ENCODE measurements at places on chromosomes 7 and 10.

DNA sequence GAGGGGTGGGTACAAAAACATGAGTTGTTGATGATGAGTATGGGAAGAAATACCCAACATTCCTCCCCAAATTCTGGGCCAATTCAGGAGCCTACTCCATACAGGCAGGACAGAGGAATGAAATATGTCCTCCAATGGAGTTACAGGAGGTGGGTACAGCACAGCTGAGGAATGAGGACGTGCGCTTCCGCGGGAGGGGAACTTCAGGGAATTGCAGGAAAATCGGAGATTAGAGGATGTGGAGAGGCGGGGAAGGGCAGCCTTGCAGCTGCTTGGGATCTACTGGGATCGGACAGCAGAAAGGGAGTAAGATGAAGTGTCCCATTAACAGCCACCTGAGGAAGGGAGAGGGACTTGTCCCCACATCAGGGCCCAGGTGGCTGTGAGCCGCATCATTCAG is 50.2 kb downstream of the PDIA4 start:
- no peak for DNase-seq

GRCh38 chr7:133117452-133117851 is 35.6 kb upstream of the CHCHD3 start:
- DNase-seq: no peak

DNA sequence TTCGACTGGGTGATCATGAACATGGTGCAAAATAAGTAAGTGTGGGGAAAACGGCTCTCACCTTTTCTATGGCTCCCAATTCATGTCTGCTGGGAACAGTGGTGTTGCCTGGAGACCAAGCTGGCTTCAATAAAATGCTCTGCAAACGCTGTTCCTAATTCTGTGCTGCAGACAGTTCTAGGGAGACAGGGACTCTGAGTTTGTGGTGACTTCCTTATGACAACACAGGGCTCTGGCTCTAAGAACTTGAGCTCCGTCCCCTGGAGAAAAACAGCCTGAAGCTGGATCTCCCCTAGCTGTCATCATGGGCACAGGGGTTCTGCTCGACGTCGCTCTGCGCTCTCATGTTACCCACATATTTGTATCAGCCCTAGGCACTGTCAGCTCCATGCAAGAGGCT is 61.0 kb upstream of the INSYN2A start:
- no peak for DNase-seq

- DNase-seq: no peak
Observed at GRCh38 chr10:14812271-14812670, 25.6 kb downstream of the CDNF start.

GRCh38 chr10:1559761-1560160 is 177.6 kb downstream of the ADARB2 start:
- DNase-seq: no peak

DNA sequence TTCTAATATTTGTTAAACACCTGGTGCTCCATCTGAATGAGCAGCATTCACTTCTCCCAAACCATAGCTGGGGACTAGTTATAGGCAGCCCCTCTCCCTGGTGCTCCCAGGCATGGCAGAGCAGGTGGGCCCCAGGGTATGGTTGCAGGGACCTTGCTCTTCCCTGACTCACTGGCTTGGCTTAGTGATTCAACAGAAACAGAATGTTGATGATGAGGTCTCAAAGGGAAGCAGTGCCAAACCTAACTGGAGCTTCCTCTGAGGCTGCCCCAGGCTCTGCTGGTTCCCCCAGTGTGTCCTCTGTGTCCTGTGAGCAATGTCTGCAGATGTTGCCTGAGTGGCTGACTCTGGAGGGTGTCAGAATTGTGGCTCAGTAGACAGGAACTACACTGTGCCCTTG is 3.7 kb downstream of the GPR26 start:
- DNase-seq: no peak

- no peak for DNase-seq
Observed at GRCh38 chr10:14396411-14397048, 65.8 kb upstream of the FRMD4A start.

DNA sequence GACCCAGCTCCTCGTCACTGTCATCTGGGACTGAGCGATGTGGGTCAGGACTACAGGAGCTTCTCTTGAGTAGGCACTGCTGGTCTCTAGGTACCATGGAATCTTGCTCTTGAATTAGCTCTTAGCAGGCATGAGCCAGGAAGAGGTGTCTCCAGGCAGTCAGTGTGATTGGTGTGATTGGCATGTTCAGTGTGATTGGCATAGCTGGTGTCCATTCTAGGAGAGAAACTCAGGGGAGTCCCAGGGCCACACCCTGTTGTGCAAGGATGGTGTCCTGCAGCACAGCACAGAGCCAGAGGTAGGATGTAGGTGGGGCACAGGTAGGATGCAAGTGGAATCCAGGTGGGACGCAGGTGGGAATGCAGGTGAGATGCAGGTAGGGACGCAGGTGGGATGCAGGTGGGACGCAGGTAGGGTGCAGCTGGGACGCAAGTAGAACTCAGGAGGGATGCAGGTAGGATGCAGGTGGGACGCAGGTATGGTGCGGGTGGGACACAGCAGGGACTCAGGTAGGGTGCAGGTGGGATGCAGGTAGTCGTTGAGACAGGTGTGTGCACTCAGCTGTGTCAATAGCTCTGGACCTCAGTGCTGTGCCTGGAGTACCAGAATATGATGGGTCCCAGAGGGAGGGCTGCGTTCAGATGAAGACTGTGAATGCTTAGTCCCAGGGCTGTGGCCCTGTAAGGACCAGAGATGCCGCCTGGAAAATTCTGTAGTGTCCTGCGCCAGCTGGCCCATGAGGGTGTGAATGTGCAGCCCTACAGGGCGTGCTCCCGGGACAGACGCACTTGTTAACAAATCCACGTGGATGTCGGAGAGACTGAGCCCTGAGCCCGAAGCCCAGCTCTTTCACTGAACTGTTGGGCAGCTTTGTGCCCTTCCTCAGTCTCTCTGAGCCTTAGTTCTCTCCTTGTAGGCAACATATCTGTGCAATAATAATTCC is 248.2 kb upstream of the PITRM1 start:
- DNase-seq: no peak

GRCh38 chr10:122710576-122710975 is 10.9 kb upstream of the C10orf120 start:
- DNase-seq: no peak

GRCh38 chr10:96856317-96856716 is 24.2 kb downstream of the LCOR start:
- no peak for DNase-seq

DNA sequence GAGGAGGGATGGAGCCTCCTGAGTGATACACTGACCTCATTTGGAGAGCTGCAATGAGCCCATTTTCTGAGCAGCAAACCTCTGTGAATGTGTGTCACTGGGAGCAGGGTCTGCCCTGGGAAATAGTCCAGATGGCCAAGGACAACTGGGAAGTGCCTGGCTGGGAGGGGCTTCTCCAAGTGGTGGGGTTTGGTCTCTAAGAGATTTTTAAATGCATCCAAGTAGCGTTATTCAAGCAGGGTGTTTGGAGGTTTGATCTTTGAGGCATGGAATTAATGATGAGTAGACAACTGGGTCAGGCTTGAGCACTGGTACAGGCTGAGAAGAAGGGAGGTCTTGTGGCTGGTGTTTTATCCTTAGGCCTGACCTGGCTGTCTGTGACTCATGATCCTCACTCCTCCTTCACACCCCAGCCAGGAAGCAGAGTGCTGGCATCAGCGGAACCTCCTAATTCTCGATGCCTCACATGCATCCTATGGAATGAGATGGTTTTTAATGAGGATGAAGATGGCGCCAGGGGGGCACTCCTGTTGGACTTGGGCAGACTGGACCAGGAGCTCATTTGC is 3.3 kb downstream of the GOLGA7B start:
- no peak for DNase-seq

DNA sequence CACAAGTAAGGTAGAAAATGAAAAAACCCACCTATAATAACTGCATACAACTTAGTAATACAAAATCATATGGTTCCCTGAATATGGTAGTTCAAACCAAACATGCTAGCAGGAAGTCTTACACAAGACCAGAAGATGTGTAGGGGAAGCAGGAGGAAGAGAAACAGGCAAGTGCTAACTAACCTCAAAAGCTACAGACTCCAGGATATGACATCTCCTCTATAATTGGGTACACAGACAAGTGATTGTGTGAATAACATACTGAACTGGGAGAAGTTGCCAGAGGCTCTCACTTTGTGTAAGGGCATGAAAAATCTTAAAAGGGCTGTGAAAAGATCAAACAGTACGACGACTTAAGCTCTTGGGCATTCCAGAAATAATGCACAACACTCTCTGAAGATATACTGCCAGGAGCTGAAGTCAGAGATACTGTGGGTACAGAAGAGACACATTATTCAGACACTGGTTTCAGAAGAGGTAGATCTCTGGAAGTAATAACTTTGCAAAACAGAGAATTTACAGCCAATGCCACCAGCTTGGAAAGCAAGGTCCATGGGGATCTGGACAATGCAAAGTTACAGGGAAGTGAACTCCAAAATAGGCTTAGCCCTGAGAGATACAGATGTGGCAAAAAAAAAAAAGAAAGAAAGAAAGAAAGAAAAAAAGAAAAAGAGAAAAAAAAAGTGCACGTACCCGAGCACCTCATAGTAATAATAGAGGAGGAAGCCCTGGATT is 767.2 kb downstream of the TNS3 start:
- DNase-seq: no peak

DNA sequence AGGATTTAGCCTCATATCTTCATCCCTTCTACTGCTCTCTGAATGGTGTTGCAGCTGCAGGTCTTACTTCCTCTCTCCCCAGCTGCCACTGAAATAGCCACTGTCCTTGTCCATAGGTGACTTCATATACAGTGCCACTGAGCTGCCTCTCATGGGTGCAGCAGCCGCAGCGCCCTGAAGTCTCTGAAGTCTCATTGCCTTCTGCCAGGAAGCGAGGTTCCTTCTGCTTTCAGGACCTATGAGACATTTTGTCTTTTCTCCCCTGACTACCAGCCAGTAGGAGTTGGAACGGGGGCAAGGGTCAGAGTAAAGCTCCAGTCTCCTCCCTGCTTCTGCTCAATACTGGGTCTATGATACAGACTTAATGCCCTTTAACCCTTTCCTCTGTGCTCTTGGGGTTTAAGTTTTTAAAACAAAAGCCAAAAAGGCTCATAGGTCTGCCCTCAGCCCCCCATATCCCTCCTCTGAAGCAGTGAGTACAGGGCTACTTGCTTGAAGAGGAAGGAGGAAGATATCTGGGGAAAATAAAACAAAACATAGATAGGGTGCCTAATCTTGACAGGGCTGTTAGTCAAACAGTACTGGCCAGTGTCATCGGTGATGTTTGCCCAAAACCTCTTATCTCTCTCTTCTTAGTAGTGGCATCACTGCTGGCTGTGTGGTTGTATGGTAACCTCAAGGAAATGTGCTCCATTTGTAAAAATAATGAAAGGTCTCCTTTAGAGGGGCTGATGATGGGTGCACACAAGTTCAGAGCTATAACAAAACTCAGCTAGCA is 7.1 kb downstream of the PLCE1 start:
- no peak for DNase-seq

GRCh38 chr7:156073366-156074052 is 261.2 kb upstream of the SHH start:
- no peak for DNase-seq

Measured in NCI-H1930 (cell line).